NCI-H1694 treated with DMSO at 0.1 percent for 48 hours (cell line): ENCODE measurements at places on chromosomes 7 and 10.
A peak's percentile ranks its signal among the peaks of the same experiment; 100 is the strongest.

GRCh38 chr7:17369691-17370426, 71.4 kb downstream of the AHR start:
- no peak for DNase-seq

- DNase-seq, result no peak
These were observed 18.7 kb downstream of the KRIT1 start for GRCh38 chr7:92226981-92227380.

DNA sequence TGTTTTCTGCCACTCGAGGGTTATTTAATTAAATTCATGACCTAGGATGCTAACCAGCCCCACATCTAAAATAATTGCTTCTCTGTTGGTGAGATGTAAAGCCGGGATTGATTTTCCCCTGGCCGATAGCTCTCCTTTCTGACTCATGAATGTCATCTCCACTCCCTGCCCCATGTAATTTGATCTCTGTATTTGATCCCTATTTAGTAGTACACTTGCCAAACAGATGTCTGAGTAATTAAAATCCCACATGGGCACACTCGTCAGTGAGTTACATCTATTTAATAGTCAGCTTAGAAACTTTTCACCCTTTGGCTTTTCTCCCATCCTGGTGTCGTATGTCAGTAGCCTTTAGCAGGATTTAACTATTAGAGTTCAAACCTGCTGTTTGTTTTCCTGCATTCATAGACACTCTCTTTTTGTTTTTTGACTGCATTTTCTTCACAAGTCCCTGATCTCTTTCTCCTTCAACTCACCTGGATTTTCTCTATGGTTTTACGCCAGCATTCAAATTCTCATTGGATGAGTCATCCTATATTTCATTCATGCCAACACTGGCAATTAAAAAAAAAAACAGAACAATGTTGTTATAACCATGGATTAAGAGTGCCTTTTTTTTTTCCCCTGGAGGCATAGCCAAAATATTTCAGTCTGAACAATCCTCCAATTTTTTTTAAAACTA, 82.7 kb downstream of the SPAG6 start:
- peak; percentile 97 for DNase-seq

- DNase-seq, result no peak
These were observed 203.4 kb downstream of the PHTF2 start for GRCh38 chr7:78002021-78002420.

GRCh38 chr10:71641986-71642385, 77.6 kb downstream of the C10orf105 start:
- DNase-seq, result no peak

DNA sequence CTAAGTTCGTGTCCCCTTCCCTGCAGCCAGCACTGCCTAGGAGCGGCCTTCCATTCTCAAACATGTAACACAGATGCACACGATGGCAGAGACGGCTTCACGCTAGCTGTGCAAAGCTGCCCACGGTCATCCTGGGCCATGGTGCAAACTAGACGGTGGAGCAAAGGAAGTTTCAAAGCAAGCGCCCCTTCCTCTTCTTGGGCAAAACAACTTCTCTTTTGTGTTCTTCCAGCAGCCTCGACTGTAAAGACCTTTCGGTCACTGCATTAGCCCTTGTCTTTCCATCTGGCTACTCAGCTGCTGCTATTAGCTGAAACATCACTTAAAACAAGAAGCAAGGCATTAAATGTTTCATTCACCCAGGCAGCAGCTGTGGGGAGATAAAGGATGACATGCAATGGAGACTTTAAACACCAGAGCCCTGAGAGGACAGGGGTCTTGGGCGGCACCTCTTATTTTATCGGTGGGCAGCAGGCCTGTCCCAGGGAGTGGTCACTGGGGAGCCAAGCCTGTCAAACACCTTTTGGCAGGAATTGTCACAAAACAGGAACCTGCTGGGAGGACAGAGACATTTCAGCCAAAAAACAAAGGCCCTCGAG, 214.8 kb downstream of the KLF6 start:
- no peak for DNase-seq

GRCh38 chr10:20596911-20597310, 300.2 kb downstream of the NEBL start:
- DNase-seq, result no peak

DNA sequence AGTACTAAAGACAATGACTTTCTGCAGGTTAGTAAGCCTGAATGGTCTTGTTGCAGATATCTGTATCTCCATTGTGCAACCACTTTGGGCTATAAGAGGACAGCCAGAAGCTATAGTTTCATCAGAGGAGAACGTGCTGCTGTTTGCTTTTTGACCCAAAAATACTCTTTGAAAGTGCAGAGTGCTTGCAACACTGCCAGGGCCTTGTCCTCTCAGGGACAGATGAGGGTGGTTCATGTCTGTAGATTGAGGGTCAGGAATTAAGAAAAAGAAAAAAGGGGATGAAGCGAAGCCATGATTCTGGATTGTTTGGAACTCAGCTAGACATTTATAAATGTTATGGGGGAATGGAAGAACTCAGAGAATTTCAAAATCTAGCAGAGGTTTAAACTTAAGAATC, 212.5 kb downstream of the SEC23IP start:
- DNase-seq, result no peak

DNA sequence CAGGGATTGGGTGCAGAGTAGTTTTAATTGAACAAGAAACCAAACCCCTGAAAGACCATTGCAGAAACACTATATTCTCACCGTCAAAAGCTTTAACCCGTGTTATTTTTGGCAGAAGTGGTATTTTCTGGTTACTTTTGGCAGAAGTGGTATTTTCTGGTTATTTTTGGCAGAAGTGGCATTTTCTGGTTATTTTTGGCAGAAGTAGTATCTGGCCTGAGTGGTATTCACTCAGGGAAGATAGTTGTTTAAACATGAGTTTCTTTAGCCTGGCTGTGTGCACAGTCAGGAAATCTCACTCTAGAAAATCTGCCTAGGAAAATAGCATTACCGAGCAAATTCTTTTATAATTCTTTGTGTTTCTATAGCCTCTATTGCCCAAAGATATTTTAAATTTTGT, 322.7 kb downstream of the GFRA1 start:
- DNase-seq, result no peak

DNA sequence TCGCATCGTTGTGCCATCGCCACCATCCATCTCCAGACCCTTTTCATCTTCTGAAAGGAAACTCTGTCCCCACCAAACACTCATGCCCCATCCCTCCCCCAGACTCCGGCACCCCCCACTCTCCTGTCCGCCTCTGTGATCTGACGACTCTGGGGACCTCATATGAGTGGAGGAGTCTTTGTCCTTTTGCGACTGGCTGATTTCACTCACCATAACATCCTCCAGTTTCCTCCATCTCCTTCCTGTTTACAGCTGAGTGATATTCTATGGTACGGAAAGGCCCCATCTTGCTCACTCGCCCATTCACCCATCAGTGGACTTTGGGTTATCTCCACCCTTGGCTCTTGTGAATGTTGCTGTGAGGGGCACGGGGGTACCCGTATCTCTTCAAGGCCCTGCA, 11.8 kb upstream of the INSIG1 start:
- DNase-seq, result no peak
